ENCODE measurements at places on chromosomes 4 and X. TPM values are rescaled to one million over a fixed set of nuclear protein-coding genes. Genes with fewer than 3 reads are reported as not detected.

DNA sequence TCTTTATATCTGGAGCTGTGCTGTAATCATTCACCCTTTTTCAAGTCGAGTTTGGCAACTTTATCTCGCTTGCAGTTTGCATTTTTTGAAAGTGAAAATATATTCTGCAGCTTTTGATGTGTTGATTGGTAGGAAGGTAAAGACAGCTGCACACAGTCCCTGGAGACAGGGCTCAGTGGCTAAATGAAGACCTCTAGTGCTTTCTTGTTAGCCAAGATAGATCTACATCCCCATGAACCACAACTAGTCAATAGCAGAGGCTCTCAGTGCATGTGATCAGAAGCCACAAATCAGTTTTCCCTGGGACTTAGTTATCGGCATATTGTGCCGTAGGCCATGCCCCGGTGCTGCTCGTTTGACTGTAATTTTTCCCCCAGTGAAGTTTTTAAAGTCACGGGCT, 587.7 kb upstream of the PITX2 start:
- DNase-seq, result no peak

DNA sequence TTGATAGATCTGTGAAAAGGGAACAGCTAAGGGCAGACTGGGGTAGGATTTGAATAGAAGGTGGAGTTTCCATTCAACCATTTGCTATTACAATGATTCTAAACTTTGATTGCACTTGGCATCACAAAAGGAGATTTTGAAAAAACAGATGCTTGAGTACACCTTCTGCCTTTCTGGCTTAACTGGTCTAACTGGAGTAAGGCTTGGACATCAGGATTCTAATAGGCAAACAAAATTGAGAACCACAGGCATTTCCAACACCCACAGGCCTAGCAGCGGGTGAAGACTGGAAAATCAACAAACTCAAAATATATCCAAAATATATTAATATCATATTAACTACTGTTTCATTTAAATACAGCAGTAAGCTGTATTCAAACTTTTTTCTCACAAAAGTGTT, 1.9 kb upstream of the VEGFC start:
- DNase-seq, result no peak

CNGA1 gene
- total RNA-seq, result not detected

DNA sequence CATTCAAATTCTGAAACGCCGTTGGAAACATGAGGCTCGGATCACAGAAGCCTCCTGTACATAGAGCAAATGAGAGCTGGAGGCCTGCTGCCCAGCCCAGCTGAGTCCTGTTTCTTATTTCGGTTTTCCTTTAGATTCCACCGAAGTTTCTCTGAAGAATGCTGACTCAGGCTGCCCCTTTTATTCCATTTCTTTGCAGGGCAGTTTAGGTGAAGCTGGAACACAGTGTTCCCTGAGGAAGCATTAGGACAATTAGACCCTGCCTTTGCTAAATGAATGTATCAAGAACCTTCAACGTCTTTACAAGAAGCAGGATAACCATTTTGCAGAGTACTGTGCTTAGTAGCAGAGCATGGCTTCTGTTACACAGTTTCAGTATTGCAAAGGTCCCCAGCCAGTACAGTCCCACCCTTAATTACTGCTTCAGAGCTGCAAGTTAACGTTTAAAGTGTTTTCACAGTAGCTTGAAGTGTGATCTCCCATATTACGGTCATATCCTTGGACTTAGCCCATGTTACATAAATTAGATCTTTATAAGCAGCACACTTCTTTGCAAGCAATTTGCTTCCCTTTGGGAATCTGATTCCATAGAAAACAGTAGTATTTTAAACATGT, 117.0 kb downstream of the TBL1X start:
- DNase-seq, result no peak

PIR gene
- total RNA-seq, result 13.0 TPM

- DNase-seq, result no peak
These were observed 131.6 kb upstream of the GRID2 start for GRCh38 chr4:92172203-92172602.

DNA sequence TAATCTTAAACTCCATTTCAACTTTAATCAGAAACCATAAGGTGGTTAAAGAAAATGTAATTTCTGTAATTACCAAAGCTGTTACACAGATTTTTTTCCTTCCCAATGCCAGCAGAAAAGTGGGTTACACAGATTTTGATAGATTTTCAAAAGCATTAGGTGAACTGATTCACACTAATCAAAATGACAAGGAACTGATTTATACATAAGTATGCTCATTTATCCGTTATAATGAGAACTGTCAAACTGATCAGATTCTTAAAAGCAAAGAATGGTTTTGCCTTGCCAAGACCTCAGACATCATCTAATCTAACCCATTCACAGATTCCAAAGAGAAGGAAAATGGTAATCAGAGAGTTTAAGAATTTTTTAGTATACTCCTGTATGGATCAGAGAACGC, 5.2 kb downstream of the UGDH start:
- DNase-seq, result no peak

DNA sequence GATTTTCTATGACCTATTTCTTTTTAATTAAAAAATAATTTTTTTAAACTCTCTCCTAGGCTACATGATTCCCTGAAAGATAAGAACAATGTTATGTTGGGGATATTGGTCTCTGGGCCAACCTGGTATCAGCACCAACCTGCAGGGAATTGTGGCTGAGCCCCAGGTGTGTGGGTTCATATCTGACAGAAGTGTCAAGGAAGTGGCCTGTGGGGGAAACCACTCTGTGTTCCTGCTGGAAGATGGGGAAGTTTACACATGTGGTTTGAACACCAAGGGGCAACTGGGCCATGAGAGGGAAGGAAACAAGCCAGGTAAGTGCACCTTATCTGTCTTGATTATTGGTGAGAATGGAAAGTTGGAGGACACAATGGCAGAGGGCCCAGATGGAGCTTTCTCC, 13.5 kb downstream of the HERC3 start:
- no peak for DNase-seq

All from left ventricle myocardium inferior (tissue), 1 donor.